Heart right ventricle (tissue), 16 donors: ENCODE measurements at places on chromosomes 13 and 19.

GRCh38 chr13:28865149-28865744, 45.1 kb downstream of the MTUS2 start:
- H3K4me1 ChIP-seq = no peaks in the 10 kb centered on the region
- no peak for DNase-seq
- no peak overlapping the region for H3K27ac ChIP-seq
- H3K36me3 ChIP-seq = no peaks in the 10 kb centered on the region
- H3K4me3 ChIP-seq = no peak overlapping the region
- no peaks in the 10 kb centered on the region for H3K27me3 ChIP-seq

- no peaks in the 10 kb centered on the region for H3K36me3 ChIP-seq
- peaks cover 9% of the 10 kb centered on the region for H3K27me3 ChIP-seq
- H3K4me3 ChIP-seq = no peak overlapping the region
- H3K4me1 ChIP-seq = peaks cover 14% of the 10 kb centered on the region
- H3K27ac ChIP-seq = no peak overlapping the region
- DNase-seq = no peak
Observed at GRCh38 chr19:4758082-4758481, 33.5 kb upstream of the FEM1A start.

- H3K27ac ChIP-seq = no peak overlapping the region
- H3K36me3 ChIP-seq = no peaks in the 10 kb centered on the region
- DNase-seq = no peak
- H3K4me3 ChIP-seq = no peak overlapping the region
- H3K27me3 ChIP-seq = peaks cover 37% of the 10 kb centered on the region
Observed at GRCh38 chr19:498977-499623, 2.8 kb downstream of the MADCAM1 start.

DNA sequence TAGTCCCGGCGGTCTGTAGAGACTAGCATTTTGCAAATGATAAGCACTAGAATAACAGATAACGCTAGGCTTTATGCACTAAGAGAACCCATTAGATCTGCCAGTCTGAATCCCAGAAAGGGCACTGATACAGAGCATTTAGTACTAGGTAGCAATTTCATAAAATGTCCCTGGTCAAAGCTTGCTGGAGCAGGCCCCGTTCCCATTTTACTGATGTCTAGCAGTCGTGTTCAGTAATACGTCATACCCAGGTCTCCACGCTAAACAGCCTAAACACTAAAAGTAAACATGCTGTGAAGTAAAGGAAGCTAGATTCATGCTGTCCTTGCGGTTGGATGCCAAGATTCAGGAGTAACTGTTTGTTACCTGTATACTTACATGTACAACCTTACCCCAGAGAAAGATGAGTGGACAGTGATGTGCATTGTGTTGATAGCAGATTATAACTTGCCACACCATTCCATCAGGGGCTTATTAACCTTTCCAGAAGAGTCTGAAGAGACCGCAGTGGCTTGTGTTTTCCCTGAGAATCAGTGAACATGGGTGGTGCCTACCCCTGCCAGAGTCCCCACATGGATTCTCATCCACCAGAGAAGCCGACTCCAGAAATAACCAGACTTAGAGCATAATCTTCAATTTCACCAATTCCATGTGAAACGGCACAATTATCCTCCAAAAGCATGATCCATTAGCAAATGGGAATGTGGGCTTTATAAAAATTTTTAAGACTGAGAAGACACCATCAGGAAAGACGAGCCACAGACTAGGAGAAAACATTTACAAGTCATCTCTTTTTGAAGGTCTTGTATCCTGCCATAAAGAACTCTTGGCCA, 3.4 kb upstream of the RPS11 start:
- H3K27ac ChIP-seq = no peak overlapping the region
- H3K4me1 ChIP-seq = peaks cover 45% of the 10 kb centered on the region
- DNase-seq = no peak
- H3K36me3 ChIP-seq = peaks cover 46% of the 10 kb centered on the region
- H3K4me3 ChIP-seq = no peak overlapping the region
- no peaks in the 10 kb centered on the region for H3K27me3 ChIP-seq

GRCh38 chr19:15759962-15760565, 22.3 kb downstream of the OR10H3 start:
- no peak overlapping the region for H3K4me3 ChIP-seq
- no peaks in the 10 kb centered on the region for H3K36me3 ChIP-seq
- H3K27ac ChIP-seq = no peak overlapping the region
- no peak for DNase-seq
- H3K4me1 ChIP-seq = no peaks in the 10 kb centered on the region

GRCh38 chr13:97018029-97018819, 23.9 kb upstream of the OXGR1 start:
- no peak overlapping the region for H3K4me3 ChIP-seq
- H3K36me3 ChIP-seq = no peaks in the 10 kb centered on the region
- H3K4me1 ChIP-seq = no peaks in the 10 kb centered on the region
- no peak overlapping the region for H3K27ac ChIP-seq

DNA sequence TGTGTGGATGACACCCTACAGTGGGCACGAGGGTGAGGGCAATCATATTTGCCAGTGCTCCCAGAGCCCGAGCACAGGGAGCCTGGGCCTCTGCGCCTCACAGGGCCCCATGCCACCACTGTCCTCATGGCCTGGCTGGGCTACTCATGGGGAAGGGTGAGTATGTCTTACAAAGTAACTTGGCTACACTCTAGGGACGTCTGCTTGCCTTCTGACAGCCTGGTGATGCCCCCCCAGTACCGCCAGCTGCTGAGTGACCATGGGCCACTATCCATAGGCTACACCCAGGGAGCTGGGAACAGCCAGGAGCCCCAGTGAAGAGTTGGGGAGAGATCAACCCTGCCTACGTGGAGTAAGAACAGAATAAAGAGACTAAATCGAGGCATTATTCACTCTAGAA, 78.8 kb downstream of the SERP2 start:
- no peaks in the 10 kb centered on the region for H3K27me3 ChIP-seq
- H3K36me3 ChIP-seq = no peaks in the 10 kb centered on the region
- H3K4me1 ChIP-seq = no peaks in the 10 kb centered on the region

DNA sequence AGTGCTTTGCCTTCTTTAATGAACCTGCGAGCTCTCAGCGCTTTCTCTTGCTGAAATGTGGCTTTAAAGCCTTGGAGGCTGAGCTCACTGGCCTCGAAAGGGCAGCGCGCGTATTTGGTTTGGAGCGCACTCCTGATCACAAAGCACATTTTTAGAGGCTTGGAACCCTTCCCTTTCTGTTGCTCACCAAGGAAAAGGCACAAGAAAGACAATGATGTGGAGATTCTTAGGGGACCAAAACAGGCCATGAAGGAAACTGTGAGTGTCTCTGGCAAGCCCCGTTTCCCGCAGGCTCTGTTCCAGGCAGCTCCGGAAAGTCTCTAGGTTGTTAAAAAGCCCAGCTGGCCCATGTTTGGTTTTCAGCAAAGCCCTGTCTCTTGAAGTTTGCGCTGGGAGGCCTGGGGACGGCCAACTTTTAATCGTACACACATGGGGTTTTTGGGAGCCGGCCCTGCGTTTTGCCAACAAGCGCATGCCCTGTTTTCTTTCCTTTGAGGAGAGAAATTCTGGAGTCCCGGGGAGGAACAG, 9.4 kb upstream of the SPC24 start:
- H3K27ac ChIP-seq = peak overlapping the region; percentile 85
- peak; percentile 80 for DNase-seq
- peaks cover 30% of the 10 kb centered on the region for H3K4me1 ChIP-seq
- peaks cover 4% of the 10 kb centered on the region for H3K36me3 ChIP-seq
- no peaks in the 10 kb centered on the region for H3K27me3 ChIP-seq

- H3K4me3 ChIP-seq = no peak overlapping the region
- no peaks in the 10 kb centered on the region for H3K4me1 ChIP-seq
- no peaks in the 10 kb centered on the region for H3K27me3 ChIP-seq
- no peak for DNase-seq
- no peaks in the 10 kb centered on the region for H3K36me3 ChIP-seq
Observed at GRCh38 chr13:38542601-38543000, 144.3 kb upstream of the FREM2 start.

DNA sequence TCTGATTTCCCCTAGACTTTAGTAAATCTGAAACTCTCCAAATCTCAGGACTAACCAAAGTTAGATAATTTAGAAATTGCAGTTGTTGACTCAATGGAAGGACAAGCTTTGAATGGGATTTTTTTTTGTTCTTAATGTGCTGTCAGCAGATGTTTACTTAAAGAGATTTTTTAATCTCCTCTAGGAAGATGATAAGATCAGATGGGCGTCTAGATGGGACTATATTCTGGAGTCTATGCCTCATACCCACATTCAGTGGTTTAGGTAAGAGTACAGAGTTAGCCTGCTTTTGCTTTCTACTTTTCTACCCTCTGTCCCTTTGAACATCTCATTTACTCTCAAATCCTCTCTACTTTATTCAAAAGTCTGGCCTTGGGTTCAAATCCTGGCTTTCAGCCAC, 39.3 kb downstream of the TM9SF2 start:
- no peak overlapping the region for H3K4me3 ChIP-seq
- H3K36me3 ChIP-seq = peaks cover 82% of the 10 kb centered on the region
- DNase-seq = no peak
- H3K27ac ChIP-seq = no peak overlapping the region
- H3K27me3 ChIP-seq = no peaks in the 10 kb centered on the region

GRCh38 chr19:428149-428548, 19.2 kb upstream of the C2CD4C start:
- DNase-seq = no peak
- peaks cover 6% of the 10 kb centered on the region for H3K36me3 ChIP-seq
- no peaks in the 10 kb centered on the region for H3K27me3 ChIP-seq
- H3K4me1 ChIP-seq = no peaks in the 10 kb centered on the region
- no peak overlapping the region for H3K4me3 ChIP-seq

GRCh38 chr19:41161903-41162302, 31.1 kb upstream of the CYP2S1 start:
- no peak overlapping the region for H3K27ac ChIP-seq
- no peak for DNase-seq
- H3K4me3 ChIP-seq = no peak overlapping the region
- no peaks in the 10 kb centered on the region for H3K36me3 ChIP-seq

GRCh38 chr13:51322826-51323225, 16.7 kb upstream of the SERPINE3 start:
- no peaks in the 10 kb centered on the region for H3K27me3 ChIP-seq
- DNase-seq = no peak
- H3K4me1 ChIP-seq = no peaks in the 10 kb centered on the region

DNA sequence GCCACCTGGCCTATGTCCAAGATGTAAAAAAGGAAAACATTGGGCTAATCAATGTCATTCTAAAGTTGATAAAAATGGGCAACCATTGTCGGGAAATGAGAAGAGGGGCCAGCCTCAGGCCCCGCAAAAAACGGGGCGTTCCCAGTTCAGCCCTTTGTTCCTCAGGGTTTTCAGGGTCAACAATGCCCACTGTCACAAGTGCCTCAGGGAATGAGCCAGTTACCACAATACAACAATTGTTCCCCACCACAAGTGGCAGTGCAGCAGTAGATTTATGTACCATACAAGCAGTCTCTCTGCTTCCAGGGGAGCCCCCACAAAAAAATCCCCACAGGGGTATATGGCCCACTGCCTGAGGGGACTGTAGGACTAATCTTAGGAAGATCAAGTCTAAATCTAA, 112.5 kb downstream of the ZNF486 start:
- H3K27me3 ChIP-seq = no peaks in the 10 kb centered on the region
- DNase-seq = no peak
- no peaks in the 10 kb centered on the region for H3K36me3 ChIP-seq
- H3K4me1 ChIP-seq = no peaks in the 10 kb centered on the region
- no peak overlapping the region for H3K4me3 ChIP-seq

GRCh38 chr13:29508130-29508875, 87.2 kb downstream of the SLC7A1 start:
- H3K27me3 ChIP-seq = peaks cover 28% of the 10 kb centered on the region
- H3K36me3 ChIP-seq = peaks cover 4% of the 10 kb centered on the region
- peak; percentile 84 for DNase-seq
- H3K4me1 ChIP-seq = peaks cover 18% of the 10 kb centered on the region

- no peak overlapping the region for H3K27ac ChIP-seq
- no peaks in the 10 kb centered on the region for H3K36me3 ChIP-seq
- peak; percentile 44 for DNase-seq
- no peaks in the 10 kb centered on the region for H3K27me3 ChIP-seq
Observed at GRCh38 chr19:16371540-16371986, 46.9 kb downstream of the KLF2 start.

- H3K27me3 ChIP-seq = no peaks in the 10 kb centered on the region
- no peaks in the 10 kb centered on the region for H3K36me3 ChIP-seq
- H3K4me1 ChIP-seq = no peaks in the 10 kb centered on the region
- no peak overlapping the region for H3K4me3 ChIP-seq
- H3K27ac ChIP-seq = no peak overlapping the region
- no peak for DNase-seq
Observed at GRCh38 chr13:78319101-78319627, 284.2 kb downstream of the POU4F1 start.

DNA sequence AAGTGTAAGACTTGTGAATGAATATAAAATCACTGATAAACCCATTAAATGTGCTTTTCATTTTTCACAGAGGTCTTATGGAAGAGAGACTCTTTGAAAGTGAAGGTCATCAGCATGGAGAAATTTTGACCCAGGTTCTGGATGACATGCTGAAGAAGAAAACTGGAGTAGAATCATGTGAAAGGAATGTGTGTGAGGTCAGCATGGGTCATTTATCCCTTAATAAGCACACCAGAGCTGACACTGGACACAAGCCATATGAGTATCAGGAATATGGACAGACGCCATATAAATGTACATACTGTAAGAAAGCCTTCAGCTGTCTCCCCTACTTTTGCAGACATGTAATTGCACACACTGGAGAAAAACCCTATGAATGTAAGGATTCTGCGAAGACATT, 29.0 kb downstream of the ZNF20 start:
- no peaks in the 10 kb centered on the region for H3K27me3 ChIP-seq
- H3K4me1 ChIP-seq = no peaks in the 10 kb centered on the region
- H3K4me3 ChIP-seq = no peak overlapping the region
- DNase-seq = no peak
- no peak overlapping the region for H3K27ac ChIP-seq
- peaks cover 49% of the 10 kb centered on the region for H3K36me3 ChIP-seq

DNA sequence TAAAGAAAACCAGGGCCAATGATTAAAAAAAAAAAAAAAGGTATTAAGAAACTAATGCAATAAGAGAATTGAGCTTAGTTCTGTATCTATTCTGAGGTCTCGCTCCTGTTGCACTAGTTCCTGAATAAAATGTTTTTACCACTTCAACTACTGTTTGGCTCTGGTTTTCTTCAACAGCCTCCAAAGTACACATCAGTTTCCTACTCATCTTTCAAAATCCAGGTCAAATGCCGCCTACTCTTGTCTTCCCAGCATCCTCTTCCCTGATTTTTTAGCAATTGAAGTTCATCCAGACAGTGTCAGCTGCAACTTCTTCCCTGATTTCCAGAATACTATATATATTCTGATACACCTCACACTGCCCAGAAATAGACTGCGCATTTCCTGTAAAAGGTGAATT, 1.4 kb upstream of the RCBTB1 start:
- no peaks in the 10 kb centered on the region for H3K27me3 ChIP-seq
- DNase-seq = no peak
- H3K27ac ChIP-seq = no peak overlapping the region
- H3K4me1 ChIP-seq = peaks cover 25% of the 10 kb centered on the region

GRCh38 chr13:22201375-22201925, 530.6 kb downstream of the FGF9 start:
- H3K36me3 ChIP-seq = no peaks in the 10 kb centered on the region
- no peaks in the 10 kb centered on the region for H3K4me1 ChIP-seq
- no peak overlapping the region for H3K27ac ChIP-seq
- no peaks in the 10 kb centered on the region for H3K27me3 ChIP-seq
